T-cell (primary cell): ENCODE measurements at places on chromosomes 2 and 18.

GRCh38 chr2:10709290-10709939, 12.0 kb upstream of the ATP6V1C2 start:
- no peak for DNase-seq

- DNase-seq = no peak
Observed at GRCh38 chr2:12397854-12398253, 318.9 kb upstream of the TRIB2 start.

- DNase-seq = no peak
Observed at GRCh38 chr2:213490087-213490486, 205.8 kb downstream of the SPAG16 start.

- DNase-seq = no peak
Observed at GRCh38 chr2:121326628-121327027, 41.6 kb upstream of the TFCP2L1 start.

DNA sequence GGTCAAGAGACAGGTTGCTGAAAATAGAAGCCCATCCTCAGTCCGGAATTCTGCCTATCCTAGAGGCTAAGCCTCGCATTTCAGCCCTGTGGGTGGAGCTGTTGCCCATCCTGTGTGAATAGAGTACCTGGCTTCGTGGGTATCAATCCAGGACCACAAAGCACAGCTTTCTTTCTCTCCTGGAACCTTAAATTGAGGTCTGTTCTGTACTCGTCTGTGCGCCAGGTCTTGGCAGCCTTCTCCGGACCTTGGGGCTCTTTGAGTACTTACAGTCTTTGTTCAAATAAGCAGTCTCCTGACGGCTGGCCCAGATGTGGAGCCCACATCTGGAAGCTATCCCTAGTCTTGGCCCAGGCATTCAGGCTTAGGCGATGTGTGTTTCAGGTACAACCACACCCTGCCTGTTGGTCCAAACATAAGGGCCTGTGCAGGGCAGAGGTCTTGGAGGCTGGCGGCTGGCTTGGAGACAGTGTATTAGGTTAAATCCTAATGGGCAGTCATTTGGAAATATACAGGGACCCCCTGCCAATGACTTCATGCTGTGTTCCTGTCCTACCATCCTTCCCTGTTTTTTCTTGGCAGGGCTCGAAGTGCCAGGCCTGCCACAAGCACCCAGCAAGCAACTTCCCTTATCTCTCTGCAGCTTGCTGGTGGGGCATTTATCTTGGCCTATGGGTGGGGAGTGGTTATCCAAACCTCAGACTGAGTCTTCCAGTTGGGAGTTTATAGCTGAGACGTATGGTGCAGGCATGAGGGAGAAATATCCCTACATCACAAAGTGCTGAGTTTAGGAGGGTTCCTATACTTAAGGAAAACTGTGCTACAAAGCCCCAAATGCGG, 294.1 kb downstream of the BCL2 start:
- DNase-seq = no peak

GRCh38 chr2:43265001-43265400, 38.6 kb upstream of the ZFP36L2 start:
- no peak for DNase-seq

DNA sequence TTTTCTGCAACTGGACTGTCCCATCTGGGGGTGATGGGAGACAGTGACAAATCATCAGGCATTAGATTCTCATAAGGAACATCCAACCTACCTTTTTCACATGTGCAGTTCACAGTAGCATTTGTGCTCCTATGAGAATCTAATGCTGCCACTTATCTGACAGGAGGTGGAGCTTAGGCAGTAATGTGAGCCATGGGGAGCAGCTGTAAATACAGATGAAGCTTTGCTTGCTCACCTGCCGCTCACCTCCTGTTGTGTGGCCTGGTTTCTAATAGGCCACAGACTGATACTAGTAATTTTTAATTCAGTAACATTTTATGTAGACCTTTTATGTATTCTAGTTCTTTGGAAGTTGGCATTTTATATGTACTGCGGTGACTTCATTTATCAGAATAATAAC, 180.1 kb upstream of the SPOPL start:
- no peak for DNase-seq

DNA sequence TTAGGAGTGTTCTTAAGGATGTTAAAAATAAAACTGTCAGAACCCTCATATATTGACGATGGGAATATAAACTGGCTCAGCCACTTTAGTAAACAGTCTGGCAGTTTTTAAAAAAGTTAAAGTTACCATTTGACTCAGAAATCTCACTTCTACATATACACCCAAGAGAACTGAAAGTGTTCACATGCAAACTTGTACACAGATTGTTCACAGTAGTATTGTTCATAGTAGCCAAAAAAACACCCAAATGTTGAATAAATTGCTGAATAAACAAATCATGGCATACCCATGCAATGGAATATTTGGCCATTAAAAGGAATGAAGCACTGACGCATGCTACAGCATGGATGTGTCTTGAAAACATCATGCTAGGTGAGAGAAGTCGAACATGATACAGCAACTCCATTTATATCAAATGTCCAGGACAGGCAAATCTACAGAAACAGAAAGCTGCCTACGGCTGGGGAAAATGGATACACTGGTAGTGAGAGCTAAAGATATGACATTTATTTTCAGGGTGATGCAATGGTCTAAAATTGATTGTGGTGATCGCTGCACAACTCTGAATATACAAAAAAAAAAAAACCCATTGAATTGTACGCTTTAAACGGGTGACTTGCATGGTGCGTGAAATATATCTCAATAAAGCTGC, 10.1 kb downstream of the RPL31 start:
- DNase-seq = no peak

GRCh38 chr2:228767196-228767595, 503.9 kb downstream of the PID1 start:
- DNase-seq = no peak

- DNase-seq = no peak
Observed at GRCh38 chr2:195520671-195521155, 136.3 kb upstream of the SLC39A10 start.

GRCh38 chr2:103402336-103402735, 640.5 kb downstream of the TMEM182 start:
- DNase-seq = no peak

GRCh38 chr2:97770445-97770844, 57.1 kb downstream of the ZAP70 start:
- DNase-seq = no peak

GRCh38 chr2:124001696-124002430, 23.2 kb upstream of the CNTNAP5 start:
- no peak for DNase-seq

DNA sequence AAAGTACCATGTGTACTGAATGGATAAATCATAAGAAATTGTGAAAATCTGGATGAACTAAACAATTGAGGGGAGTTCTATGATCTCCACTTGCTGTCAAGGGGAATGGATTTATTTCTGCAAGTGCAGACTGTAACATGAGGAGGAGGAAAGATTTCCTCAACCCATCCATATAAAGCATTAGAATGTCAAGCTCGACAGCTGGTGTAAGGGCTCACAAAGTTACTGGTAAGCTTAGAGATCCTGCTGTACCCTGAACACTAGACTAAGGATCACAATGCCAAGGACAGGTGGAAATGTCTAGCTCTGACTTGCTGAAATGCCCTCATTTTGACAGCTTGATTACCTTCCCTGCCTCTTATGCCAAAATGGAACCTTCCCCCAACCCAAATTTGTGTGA, 125.3 kb downstream of the TCF4 start:
- DNase-seq = no peak

DNA sequence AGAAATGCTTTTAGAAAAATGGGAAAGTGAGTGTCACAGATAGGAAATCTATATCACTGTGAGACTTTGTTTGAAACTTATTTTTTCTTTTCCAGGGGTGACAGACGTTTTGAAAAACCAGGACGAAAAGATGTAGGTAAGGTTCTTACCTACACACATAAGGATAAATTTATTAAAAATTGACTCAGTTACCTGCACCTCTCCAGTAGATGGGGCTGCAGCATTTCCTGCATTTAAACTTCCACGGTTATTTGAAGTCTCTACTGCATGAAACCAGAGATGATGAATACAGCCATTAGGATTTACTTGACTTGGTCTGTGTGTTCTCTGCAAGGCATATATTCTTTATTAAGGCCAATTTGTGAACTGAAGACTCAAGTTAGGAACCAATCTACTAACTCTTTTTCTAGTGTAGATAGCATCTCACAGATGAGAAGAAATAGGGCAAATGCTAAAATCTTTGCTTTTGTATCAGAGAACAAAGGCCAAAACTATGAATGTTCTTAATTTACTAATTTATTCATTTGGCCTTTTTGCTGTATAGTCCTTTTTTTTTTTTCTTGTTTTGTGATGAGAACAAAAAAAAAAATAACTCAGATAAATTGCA, 15.0 kb downstream of the KCNJ13 start:
- DNase-seq = no peak

- no peak for DNase-seq
Observed at GRCh38 chr18:61448316-61448715, 115.1 kb downstream of the CDH20 start.

DNA sequence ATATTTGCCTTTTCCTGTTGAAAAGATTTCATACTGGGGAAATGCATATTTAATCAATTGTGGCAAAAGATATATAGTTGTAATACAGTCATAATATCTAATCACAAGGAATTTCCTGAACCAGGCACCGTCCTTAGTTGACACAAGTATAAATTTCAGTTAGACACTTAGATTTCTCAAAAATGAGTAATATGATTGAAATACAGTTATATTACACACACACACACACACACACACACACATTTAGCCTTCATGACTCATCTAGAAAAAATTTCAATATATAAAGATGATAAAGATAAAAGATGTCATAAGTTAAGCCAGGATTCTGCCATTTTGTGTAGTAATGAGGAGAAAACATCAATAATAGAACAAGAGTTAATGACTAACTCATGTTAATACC, 258.4 kb upstream of the ZNF804A start:
- no peak for DNase-seq

DNA sequence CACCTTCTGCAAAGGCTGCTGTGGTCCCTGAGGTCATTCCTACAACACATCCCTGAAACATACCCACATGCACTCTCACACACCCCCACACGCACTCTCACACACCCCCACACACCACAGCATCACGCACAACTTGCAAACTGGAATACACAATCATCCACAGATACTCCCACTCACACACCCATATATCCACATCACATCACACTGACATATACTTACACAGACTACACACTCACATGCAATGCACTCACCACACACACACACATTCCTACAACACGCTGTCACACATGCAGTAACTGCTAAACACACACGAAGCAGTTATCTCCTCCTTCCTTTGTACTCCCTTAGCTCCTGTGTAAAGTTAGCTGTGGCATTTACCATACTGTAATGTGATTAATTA, 57.1 kb upstream of the PKDCC start:
- DNase-seq = no peak

DNA sequence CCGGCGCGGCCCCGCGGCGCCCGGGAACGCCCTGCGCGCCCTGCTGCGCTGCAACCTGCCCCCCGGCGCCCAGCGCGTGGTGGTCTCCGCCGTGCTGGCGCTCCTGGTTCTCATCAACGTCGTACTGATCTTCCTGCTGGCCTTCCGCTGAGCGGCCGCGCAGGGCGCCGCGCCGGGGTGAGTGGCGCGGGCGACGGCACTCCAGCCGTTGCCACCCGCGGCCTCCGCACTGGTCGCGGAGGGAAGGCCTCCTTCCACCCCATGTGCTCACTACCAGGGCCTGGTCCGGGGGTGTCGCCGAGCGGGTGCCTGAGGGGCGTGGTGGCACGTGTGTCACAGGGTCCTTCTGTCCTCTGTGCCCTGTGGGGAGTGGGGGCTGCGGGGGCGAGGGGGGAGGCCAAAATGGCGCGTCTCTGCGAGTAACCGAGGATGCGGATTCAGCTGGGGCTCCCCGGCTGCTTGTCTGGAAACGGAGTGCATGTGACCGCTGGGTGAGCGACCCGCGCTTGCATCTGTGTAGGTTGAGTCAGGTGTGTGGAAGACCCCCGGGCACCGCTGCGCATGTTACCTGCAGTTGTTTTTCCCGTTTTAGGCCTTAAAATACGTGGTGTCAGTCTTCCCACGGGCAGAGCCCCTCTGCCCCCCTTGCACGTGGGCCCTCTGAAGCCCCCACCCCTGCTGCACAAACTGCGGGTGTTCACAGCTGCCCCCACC, 58.0 kb downstream of the FAM168B start:
- no peak for DNase-seq

DNA sequence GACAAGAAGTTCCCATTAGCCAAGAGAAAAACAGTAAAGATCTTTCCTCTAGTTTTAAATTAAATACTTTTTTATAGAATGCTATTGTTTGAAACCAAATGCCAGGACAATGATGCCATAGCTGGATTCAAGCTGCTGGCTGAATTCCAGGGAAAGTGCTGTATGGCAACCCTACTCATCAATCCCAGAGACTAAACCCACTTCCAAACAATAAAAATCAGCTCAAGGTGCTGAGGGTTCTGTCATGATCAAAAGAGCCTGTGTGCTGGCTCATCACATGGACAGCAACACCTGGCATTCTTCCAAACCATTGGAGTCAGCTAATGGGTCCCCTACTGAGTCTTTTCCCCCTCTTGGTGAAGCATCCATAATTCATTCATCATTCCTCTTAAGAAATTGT, 53.7 kb upstream of the PARD3B start:
- no peak for DNase-seq

DNA sequence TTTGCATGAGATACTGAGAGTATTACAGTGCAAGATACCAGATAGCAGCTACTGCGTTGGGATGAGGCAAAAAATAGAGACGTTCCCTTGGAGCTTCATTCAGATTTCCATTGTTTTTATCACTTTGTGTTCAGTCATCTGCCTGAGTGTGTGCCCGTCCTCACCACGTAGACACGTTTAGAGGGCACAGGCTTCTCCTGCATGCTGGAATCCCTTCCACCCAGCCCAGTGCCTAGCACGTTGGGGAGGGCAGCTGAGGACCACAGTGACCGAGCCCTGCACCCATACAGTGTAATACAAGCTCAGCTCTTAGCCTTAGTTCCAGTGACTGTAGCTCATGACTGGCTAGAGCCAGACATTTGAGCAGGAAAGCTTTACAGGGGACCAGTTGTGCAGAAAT, 134.7 kb downstream of the GBX2 start:
- DNase-seq = no peak

DNA sequence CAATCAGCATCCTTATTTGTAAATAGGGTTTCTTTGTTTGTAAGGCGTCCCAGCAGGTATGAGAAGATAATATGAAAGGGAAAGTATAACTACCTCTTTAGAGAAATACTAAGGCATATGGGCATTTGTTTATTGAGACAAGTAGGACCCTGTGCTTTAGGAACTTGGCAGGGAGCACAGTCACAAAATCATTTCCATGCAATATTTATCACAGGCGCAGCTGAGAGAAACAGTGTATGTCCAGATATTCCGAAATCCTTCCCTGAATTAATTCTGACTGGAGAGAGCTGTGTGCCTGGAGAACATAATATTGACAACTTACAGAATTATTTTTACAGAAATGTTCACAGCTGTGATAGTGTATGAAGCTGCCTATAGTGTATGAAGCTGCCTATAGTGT, 416.7 kb downstream of the THSD7B start:
- no peak for DNase-seq

GRCh38 chr18:36917907-36918306, 89.0 kb downstream of the KIAA1328 start:
- DNase-seq = no peak

- DNase-seq = no peak
Observed at GRCh38 chr18:62030091-62030985, 137.5 kb upstream of the RNF152 start.

- no peak for DNase-seq
Observed at GRCh38 chr2:132730611-132731010, 60.6 kb upstream of the LYPD1 start.

GRCh38 chr18:53417003-53417402, 807.5 kb downstream of the MBD2 start:
- no peak for DNase-seq

- DNase-seq = no peak
Observed at GRCh38 chr2:56347881-56348280, 164.1 kb downstream of the CCDC85A start.
